Stimulated activated CD8-positive, alpha-beta memory T cell treated with anti-CD3 and anti-CD28 coated beads, Interleukin-7, amount 100 ng/mL, for 24 hours (primary cell): ENCODE measurements at places on chromosomes 11 and 22.

- no peak for DNase-seq
These were observed 11.4 kb downstream of the RBM4 start for GRCh38 chr11:66649903-66650302.

DNA sequence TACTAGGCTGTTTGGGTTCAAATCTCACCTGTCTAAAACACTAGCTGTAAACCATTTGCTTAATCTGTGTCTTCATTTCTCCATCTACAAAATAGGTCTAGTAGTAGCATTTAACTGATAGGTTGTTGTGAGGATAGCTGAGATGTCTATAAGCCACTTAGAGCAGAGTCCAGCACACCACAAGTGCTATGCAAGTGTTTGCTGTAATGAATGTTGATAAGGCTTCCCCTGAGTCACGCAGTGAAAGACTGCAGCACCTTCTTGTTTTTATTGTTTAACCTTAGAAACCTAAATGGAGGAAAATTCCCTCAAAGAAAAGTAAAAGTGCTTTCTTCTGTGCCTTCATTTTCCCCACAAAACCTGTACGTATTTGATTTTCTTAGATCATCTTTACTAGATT lies 23.1 kb upstream of the LDHA start:
- no peak for DNase-seq

- DNase-seq = no peak
These were observed 55.3 kb upstream of the GCAT start for GRCh38 chr22:37752189-37753087.

DNA sequence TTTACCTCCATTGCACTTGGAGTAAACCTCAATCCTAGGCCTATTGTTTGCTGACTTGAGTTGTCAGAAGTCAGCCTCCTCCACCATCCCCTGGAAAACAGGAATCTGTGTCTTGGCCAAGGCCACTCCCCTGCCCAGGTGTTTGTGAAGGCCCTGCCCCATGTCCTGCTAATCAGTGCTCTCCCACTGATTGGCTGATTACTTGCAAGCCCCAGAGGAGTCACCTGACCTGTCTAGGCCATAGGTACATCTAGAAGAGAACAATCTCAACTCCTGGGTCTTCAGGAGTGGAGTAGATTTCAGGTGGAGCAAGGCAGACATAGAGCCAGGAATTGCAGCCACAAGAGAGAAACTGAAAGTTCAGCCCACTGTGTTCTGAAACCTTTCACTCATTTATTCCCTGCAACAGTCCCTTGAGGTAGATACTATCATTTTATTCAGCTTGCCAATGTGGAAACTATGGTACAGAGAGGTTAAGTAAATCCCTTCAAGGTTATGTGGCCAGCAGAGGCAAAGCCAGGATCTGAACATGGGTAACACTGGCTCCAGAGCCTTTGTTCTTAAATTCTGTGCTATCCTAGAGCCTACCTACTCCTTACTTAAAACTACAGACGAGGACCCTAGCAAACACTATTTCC lies 10.4 kb downstream of the OAF start:
- DNase-seq = no peak

- no peak for DNase-seq
These were observed 48.8 kb upstream of the RTL6 start for GRCh38 chr22:44546686-44547310.

DNA sequence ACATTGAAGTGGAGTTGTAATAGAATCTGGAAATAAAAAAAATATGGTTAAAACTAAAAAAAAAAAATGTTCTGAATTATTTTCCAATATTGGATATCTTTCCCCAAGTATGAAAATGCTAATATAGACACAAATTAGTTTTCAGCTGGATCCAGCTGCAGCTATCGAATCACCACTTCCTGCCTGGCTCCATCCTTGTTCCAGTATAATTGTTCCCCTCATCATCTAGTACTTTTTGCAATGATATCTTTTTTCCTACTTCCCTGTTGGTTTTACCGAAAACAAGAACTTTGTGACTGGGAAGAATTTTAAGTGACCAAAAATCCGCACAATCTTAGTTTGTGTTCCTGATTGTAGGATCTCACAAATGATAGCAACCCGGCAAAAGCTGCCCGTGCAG lies 9.4 kb downstream of the OR4D9 start:
- no peak for DNase-seq

DNA sequence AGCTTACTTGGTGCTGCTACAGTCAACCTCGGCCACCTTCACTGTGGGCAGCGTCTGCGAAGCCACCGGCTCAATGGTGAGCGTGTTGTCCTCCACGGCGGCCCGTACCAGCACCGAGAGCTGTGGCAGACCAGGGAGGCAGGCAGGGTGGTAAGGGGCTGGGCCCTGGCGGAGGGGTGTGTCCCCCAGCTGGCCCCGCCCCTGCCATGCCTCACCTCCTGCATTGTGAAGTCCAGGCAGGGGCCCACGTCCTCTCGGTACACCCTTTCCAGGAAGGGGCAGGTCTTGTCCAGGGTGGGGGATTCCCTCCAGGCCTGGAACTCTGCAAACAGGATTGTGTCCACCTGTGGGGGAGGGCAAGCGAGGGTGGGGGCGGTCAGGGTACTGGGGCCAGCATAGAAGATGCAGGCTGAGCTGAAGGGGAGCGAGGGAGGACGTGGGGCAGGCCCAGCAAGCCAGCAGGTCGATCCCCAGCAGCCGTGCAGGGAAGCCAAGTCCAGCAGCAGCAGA lies 12.8 kb downstream of the RAB3IL1 start:
- no peak for DNase-seq

- DNase-seq = no peak
These were observed 8.8 kb downstream of the BMAL1 start for GRCh38 chr11:13286279-13286821.

DNA sequence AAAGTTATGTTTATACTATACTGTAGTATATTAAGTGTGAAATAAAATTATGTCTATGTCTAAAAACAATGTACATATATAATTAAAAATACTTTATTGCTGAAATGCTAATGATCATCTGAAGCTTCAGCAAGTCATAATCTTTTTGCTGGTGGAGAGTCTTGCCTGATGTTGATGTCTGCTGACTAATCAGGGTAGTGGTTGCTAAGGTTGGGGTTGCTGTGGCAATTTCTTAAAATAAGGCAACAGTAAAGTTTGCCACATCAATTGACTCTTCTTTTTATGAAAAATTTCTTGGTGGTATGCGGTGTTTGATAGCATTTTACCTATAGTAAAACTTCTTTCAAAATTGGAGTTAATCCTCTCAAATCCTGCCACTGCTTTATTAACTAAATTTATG lies 21.4 kb downstream of the INSC start:
- DNase-seq = no peak

DNA sequence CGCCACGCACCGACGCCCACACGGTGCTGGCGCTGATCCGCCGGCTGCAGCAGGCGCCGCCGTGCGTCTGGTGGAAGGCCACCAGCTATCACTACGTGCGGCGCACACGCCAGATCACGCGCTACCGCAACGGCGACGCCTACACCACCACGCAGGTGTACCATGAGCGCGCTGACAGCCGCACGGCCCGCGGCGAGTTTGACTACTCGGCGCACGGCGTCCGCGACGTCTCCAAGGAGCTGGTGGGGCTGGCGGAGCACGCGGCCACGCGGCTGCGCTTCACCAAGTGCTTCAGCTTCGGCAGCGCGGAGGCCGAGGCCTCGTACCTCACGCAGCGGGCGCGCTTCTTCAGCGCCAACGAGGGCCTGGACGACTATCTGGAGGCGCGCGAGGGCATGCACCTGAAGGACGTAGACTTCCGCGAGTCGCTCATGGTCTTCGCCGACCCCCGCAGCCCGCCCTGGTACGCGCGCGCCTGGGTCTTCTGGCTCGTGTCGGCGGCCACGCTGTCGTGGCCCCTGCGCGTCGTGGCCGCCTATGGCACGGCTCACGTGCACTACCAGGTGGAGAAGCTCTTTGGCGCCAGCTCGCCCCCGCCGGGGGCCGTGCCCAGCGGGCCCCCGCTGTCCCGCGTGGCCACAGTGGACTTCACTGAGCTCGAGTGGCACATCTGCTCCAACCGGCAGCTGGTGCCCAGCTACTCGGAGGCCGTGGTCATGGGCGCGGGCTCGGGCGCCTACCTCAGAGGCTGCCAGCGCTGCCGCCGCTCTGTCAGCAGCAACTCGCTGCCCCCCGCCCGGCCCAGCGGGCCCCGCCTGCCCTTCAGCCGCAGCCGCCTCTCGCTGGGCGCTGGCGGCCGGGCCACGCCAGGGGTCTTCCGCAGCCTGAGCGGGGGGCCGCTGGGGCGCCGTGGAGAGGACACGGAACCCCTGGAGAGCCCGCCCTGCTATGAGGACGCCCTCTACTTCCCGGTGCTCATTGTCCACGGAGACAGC lies 3.2 kb downstream of the TMEM151A start:
- DNase-seq = no peak

- DNase-seq = no peak
These were observed 186.1 kb downstream of the TMEM135 start for GRCh38 chr11:87223816-87224215.

DNA sequence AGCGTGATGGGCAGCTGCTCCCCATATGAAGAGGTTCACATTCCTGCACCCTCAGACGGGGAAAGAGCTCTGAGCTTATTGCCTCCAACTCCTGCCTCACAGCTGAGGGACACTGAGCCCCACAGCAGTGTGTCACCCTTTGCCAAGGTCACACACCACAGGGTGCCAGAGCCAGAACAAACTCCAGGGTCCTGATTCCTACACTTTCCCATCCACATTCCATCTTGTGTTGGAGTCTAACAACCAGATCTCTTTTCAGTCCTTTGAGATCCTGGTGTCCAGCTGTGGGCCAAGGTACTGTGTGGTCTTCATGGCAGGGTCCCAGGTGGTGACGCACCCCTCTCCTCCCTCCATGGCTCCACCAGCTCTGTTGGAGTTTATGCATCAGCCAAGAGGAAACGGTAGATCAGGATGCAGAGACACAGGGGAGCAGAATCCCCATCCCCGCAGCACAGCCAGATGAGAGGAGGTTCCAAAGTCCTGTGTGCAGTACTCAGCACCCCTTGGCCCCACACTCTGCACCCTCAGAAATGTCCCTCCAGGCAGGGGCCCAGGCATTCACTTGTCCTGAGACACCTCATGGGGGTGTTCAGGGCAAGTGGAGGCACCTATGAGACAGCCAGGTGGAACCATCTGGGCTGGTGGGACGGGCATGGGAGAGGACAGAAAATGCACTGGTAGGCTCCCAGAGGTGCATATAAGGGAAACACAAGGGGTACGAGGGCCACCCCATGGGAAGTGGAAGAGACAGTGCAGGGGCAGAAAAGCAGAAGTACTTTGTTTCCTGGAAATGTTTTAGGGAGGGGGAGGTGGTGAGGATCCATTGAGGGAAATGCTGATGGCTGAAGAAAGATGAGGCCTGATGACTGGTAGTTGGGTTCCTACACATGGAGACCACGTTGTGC lies 32.6 kb upstream of the GNAZ start:
- DNase-seq = no peak

GRCh38 chr11:9825315-9825714 lies 161.4 kb downstream of the SWAP70 start:
- DNase-seq = no peak

GRCh38 chr11:114440121-114440860 lies 1.0 kb downstream of the REXO2 start:
- no peak for DNase-seq

- no peak for DNase-seq
These were observed 2.3 kb upstream of the USP28 start for GRCh38 chr11:113877670-113878055.

GRCh38 chr22:46815896-46816731 lies 53.7 kb downstream of the TBC1D22A start:
- DNase-seq = no peak

GRCh38 chr11:87976009-87976408 lies 199.2 kb downstream of the RAB38 start:
- DNase-seq = no peak

- DNase-seq = no peak
These were observed 98.6 kb upstream of the BLID start for GRCh38 chr11:122214567-122214966.

DNA sequence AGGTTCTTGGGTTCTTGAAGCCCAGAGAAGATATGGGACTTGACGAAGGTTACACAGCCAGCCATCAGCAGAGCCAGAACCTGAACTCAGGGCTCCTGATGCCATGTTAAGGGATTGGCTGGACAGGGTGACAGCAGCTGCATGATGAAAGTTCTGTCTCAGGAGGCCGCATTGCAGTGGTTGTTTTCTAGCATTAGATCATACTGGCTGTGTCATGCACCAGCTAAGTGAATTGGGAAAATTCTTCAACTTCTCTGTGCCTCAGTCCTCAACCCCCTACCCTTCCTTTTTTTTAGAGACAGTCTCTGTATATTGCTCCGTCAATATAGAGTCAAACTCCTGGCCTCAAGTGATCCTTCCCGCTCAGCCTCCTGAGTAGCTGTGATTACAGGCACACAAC lies 5.4 kb upstream of the LTBP3 start:
- no peak for DNase-seq

DNA sequence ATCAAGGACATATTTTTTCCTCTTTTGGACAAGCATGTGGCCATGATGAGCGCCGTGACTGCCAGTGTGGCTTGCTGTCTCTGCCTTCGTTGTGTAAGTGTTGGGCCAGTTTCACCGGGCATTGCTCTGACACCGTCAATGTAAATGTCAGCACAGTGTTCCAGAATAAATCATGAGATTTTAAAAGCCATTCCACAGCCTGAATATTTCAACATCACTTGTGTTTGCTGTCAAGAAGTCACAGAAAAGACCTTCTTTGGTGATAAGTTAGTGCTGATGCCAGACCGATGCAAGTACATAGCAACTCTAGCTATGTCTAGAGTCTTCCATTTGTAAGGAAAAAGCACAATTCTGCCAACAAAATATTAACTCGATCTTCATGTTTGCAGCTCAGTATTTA lies 467.8 kb downstream of the TBC1D22A start:
- DNase-seq = no peak
